Transverse colon (tissue), 4 donors: ENCODE measurements at places on chromosomes 1 and 21.
A peak's percentile ranks its signal among the peaks of the same experiment; 100 is the strongest.

DNA sequence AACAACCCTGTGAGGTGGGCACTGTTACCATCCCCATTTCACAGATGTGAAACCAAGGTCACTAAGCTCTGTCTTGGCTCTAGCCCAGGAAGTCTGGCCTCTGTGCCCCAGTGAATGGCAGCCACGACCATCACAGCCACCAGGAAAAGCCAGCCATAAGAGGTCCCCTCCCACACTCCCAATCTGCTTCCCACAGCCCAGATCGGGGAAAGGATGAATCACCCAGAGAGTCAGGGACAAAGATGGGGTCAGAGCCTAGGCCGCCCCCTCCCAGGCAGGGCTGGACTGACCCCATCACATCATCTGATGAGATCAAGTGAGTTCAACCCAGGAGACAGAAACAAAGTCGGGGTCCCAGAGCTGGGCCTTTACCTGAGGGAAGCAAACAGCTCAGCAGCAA, 22.9 kb upstream of the COL16A1 start:
- DNase-seq = no peak

DNA sequence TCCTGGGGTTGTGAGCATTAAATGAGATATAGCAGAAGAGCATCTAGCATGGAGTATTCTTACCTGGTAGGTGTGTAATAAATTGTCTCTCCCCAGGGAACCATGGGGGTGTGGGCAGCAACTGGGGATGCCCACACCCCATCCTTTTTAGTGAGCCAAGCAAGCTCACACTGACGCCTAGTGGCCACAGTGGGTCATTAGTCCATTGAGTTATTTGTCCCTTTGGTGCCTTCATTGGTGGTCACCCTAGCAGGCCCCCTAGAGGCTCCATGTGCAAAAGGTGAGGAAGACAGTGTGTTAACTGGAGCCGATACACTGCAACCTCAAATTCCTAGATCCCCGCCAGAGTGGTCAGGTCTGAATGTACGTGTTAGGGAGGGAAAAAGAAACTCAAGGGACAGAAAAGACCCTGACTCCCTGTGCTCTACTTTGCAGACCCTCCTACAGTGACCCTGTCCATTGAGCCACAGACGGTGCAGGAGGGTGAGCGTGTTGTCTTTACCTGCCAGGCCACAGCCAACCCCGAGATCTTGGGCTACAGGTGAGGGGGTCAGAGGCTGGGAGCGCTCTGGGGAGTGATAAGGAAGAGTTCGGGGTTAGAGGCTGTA, 93.3 kb upstream of the CD1D start:
- peak; percentile 40 for DNase-seq

GRCh38 chr1:61491497-61491896, 233.4 kb downstream of the TM2D1 start:
- DNase-seq = no peak

DNA sequence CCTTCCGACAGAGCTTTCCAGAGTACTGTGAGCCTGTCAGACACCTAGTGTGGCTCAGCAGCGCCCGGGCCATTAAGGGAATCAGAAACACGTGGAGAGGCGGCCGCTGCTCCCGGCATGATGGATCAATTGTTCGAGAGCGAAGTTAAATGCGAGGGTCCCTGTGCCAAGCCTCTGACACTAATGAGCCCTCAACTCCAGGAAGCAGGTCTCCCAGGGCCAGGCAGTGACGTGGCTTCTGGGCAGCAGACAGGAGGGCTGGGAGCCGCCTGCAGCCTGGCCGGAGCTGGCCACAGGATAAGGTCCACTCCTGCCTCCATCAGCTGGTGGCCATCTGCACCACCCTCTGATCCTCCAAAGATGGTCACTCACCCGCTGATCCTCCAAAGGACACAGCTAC, 67.5 kb upstream of the CLDN14 start:
- DNase-seq = no peak

GRCh38 chr1:7261490-7261889, 476.2 kb downstream of the CAMTA1 start:
- no peak for DNase-seq

GRCh38 chr1:77104672-77105071, 114.6 kb downstream of the PIGK start:
- no peak for DNase-seq

DNA sequence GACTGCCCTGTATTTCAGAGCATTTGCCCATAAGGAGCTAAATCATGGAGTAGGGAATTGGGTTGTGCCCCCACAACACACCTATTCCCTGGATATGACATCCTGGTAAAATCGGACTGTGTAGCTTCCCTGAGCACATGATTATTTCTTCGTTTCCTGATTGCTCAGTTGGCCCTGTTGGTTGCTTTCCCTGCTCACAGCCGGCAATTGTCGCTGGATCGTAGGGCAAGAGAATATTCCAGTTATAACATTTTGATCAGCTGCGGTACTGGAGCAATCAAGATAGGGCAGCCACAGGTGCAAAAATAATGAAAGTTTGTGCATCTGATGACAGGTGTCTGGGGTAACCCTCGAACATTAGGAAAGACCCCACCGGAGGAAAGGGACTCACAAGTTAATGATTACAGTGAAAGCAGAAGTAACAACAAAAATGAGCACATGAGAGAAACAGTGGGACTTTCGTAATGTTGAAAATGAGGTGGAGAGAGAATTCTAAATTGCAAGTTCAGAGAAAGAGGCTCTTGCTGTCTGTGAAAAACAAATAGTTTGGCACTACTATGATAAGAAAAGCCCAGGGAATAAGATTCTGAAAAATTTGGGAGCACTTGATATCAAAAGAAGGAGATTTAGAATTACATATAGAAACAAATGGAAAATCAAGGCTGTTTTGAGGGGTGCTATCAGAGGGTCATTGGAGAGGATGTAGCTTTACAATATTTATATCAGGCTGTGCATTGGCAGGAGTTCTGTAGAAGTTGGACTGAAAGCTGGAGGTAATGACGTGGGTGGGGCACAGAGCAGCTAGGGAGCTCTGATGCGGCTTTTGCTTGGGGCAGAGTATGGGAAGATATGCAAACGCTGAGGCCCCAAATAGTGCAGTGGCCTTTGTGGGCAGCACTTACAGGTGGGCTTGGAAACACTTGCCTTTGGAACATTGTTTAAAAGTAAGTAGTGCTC, at the start of gene MAB21L3:
MAB21L3 (plus strand) TSS at position 833 of the 957 bp plus-strand sequence. CDS start 1,217 bp downstream, outside the sequence.
- DNase-seq = peak; percentile 67

DNA sequence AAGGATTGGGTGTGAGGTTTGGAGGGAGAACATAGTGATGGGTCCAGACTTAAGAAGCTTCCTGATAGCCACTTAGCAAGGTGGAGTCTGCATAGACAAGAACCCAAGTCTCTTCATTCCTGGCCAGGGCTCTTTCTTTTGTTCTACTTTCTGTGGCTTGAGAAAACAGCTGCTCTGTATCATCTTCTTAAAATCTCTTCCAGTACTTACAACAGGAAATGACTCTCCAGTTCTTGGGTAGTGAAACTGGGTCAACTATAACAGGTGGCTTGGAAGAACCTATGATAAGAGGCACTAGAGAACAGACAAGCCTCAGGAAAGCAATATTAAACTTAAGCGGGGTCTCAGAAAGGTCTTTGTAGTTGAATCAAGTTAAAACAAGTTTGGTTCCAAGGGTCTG, 148.1 kb upstream of the USP24 start:
- no peak for DNase-seq

DNA sequence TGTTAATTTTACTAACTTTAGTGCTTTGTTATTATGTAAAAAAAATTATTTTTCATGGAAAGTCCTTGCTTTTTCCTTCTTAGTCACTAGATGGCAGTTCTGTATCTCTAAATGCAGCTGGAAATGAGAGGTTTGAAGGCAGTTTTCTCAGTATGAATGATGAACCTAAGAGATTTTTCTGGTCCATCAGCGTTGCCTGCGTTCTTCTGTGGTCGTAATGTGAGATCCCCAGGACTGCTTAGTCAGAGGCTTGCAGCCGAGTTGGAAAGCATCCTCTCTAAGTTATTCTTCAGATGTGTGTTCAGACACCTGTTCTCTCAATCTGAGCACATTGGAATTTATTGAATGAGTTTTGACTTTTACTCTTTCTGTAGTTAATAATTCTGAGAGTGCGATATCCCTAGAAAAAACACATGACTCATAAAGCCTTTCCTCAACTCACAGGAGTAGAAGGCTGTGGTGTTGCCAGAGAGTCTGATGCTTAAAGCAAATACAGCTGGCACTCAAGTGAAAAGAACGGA, 99.3 kb downstream of the FMN2 start:
- DNase-seq = peak; percentile 15

DNA sequence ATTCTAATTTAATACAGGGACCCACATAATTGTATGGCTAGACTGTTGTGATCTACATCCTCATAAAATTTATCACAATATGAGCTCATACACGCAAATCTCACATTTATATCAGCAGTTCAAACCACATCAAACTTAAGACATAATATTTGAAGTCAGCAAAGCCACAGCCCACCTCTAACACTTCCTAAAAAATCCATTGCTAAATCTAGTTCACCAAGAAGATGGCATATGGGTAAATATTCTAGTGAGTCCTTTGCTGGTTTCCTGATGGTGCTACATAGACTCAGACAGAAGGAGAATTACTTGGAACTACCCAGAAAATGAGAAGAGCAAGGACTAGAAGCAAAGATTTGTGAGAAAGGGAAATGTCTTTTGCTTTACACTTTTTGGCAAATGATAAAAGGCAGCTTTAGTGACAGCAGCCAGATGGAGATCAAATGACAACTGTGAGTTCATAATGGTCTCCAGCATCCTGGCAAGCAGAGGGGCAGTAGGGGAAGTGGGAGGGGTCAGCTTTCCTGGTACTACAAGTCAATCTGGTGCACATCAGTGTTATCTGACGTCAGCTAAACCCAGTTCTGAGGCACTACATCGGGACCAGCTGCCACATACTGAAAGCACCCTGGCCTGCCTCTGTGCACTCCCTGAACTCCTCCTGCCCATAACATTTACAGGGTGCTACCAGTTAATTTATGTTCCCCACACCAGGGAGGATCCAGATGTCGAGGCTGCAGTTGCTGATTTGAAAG, 10.6 kb upstream of the GADD45A start:
- peak; percentile 24 for DNase-seq

GRCh38 chr1:60988891-60989290, 93.5 kb upstream of the NFIA start:
- no peak for DNase-seq

DNA sequence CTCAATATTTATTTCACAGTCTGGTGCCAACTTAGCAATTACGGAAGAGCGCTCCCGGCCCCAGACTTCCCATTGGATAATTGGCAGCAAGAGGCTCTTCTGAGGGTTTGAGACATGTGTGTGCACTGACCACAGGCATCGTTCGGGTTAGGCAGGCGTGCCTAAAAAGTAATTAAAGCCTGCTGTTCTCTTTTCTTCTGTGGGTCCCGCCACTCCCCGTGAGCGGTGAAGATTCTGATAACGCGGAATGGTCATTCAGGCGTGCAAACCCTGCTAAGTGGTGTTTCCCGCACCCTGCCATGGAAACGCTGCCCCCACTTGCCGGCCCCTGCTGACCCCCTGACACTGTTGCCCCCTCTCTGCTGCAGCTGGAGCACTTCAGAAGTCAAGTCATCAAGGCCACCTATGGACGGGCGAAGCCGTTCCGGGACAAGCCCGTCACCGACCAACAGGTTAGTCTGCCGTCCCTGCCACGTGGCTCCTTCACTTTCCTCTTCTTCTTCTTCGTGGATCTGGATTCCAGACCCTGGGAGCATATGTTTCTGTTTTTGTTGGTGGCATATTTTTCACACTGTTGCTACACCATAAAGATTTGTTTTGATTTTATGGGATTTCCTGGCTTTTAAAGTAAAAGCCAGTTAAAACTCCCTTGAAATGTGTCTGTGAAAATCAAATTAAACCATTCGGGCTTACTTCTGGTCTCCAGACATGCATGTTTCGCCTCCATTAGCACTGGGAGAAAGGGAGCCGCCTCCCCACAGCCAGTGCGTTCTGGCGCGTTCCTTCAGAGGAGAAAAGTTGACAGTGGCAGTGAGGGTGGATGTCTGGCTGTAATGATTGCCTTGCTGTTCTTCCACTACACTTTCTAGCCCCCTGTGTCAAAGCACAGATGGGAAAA, 79.9 kb downstream of the FHAD1 start:
- DNase-seq = no peak

DNA sequence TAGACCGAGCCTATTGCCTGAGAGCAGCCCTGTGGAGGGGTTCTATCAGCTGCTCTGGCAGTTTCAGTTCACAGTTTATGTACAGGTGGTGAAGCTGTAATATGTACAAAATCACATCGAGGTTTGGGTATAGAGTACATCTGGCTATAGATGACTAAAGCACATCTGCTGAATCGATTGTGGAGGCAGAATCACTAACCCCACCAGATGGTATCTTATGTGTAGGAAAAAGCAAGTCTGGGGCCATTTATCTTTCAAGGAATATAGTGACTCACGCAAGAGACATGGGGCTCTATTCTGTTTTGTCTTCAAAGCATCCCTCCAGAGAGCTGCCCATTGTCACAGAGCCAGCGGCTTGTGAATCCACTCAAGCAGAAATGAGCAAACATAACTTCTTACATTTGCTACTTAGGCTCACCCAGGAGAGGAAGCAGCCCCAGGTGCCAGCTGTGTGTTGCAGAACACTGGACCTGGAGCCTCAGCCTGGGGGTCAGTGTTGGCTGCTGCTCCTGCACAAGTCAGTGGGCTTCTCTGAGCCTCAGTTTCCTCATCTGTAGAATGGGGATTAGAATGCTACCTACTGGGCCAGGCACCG, 21.3 kb downstream of the MIIP start:
- no peak for DNase-seq

- DNase-seq = no peak
Measured at GRCh38 chr21:15549671-15550070, 180.1 kb upstream of the USP25 start.

DNA sequence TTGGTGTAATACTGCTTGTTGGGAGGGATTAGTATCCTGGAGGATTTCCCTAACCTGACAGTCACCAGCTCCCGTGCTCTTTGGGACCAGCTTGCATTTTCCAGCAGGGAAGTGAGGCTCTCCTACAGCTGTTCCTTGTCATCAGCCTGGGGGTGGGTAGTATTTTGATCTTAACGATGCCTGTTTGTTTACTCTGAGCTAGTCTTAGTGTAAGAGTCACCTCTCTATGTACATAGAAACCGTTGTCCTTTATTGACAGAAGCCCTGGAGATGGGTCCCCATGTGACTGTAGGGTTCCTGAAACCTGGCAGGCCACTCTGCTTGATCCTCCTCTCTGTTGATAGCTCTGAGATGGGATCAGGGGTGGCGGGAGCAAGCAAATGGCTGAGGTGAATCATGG, 58.0 kb downstream of the ACP6 start:
- no peak for DNase-seq

GRCh38 chr1:33378976-33379375, 51.9 kb downstream of the PHC2 start:
- no peak for DNase-seq

DNA sequence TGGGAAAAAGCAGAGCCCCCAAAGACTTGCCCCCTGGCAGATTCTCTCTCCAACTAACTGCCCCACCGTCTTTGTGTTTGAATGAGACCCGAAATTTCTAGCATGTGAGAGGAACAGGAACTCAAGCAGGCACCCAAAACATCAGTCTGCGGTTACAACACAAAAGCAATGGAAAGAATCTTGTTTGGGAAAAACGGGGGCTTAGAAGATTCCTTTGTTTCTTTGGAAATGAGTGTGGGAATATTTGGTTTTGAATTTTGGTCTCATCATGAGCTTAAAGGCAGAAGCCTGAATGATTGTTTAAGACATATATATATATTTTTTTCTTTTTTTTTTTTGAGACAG, 188.9 kb upstream of the TMEM51 start:
- no peak for DNase-seq
